ENCODE measurements at places on chromosomes 12 and 14.

- DNase-seq, result no peak
Observed at GRCh38 chr12:6701078-6701768, 608 bp upstream of the PIANP start.

DNA sequence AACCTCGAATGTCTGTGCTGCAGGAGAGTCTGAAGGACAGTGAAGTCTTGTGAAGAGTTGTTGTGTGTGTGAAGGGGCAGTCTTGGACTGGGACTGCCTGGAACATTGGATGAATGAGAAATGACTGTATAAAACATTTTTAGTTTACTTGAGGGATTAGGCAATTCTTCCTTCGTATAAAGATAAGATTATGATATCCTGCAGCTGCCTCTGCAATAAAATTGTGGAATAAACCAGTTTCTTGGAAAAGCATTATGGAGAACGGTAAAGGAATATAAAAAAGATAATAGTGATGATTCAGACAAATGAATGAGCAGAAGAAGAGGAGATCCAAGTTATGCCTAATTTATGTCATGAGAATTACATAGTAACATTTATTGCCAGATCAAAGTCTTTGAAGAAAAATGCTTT lies 30.9 kb upstream of the LUM start:
- no peak for DNase-seq

GRCh38 chr12:117447665-117448366 lies 86.4 kb upstream of the NOS1 start:
- no peak for DNase-seq

DNA sequence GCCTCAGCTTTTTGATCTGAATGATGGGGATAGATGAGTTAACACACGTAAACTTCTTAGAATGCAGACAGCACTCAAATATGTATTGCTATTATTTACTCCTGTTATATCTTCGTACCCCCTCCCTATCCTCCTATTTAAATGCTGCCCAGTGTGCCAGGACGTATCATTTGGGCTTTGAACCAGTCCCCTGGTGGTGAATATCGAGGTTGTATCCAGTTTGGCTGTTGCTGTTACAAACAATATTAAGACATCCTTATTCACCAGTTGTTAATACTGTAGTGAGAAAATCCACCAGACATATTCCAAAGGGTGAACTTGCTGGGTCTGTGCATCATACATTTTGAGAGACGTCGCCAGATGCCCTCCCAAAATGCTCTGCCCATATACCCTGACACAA lies 51.5 kb upstream of the FOXN3 start:
- no peak for DNase-seq

DNA sequence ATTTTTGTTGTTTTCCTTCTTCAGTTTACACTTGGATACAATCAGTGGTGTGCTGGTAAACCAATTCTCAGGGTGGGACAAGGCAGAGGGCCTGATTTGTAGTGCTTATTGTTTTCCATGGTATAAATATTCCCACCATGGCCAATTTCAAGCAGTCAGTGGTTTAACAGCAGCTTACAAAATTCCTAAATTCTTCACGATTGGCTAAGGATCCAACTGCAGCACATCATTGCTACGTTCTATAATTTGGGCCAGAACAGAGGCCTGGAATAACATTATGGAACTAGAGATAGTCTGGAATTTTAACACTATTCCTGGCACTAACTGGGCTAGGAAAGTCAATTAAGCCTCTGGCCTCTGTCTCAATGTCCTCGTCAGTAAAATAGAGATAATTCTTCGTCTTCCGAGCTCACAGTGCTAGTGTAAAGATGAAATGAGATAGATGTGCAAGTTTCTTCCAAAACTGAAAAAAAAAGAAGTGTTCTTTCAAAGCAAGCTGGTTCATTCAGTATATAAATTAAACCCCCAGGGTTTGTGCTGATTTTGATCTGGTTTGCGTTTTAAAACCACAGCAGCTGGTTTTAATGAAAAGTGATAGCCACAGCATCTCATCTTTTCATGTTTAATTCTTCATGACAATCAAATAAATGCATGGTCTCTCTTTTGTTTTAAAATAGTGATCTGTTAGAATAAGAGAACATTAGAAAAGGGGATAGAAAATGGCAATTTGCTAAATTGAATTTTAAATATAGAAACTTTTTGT lies 104.1 kb downstream of the EPS8 start:
- no peak for DNase-seq

GRCh38 chr12:6533923-6534694 lies at the start of gene GAPDH:
Gene GAPDH (plus strand): TSS chr12:6534517. CDS start chr12:6534833, 316 bp downstream.
- peak; percentile 94 for DNase-seq

DNA sequence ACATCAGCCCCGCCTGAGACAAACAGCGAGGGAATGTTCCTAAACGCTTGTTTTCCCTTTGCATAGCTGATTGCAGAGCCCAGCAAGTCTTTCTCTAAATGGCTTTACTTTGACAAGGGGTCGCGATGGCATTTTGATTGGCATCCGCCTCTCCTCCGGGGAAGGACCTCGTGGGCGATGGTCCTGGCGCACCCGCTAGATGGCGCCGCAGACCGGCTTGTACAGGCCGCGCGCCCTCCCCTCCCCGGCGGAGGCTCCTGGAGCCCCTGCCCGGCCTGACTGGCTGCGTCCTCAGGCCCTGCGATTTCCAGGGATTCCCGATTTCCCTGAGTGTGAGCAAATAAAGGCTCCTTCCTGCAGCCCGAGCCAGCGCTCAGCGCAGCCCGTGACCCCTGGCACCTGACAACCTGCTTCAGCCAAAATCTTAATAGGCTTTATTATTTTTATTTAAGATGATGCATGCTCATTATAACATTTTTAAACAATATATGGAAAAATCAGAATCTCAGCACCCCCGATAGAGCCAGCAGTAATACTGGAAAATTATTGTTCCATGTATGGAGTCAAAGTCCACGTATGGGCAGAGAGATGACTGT lies 468.3 kb downstream of the AACS start:
- no peak for DNase-seq

DNA sequence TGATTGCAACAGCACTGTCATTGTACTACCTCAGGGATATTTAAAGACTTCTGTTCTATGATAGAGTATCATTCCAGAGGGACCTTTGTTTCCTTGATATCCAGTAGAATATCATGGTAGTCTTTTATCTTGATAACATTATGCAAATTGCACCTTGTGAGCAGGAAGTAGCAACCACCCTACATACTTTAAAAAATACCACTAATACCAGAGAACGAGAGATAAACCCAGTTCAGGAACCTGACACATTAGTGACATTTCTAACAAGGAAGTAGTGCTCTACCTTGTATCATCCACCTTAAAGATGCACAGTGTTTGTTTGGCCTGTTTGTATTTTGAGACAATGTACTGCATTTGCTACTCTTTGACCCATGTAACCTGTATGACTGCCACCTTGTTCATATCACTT lies 8.8 kb upstream of the MAP4K5 start:
- no peak for DNase-seq

DNA sequence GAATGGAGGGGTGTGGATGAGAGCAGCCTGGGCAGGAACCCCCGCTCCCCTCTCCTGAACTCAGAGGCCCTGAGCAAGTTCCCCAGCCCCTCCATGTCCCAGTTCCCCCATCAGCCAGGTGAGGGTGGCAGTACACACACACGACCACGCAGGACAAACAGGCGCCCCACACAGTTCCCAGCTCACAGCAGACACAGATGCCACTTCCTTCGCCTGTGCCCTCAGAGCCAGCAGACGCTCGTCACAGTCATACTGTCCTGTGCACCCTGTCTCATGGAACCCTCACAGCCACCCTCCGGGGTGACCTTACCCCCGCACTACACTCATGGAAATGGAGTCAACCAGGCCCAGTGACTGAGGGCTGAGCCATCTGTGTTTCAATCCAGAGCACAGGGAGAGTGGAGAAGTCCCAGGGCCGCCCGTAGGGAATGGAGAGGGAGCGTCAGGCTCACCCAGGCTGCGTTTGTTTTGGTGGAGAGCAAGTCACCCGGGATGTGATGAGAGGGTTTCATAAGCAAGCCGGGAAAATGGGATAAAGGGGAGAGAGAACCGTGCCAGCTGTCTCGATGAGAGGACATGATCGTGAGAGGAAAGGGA lies 47.5 kb upstream of the DYNC1H1 start:
- DNase-seq, result no peak

GRCh38 chr12:52341066-52341580 lies 19.9 kb upstream of the KRT83 start:
- DNase-seq, result no peak

- DNase-seq, result no peak
Observed at GRCh38 chr12:52216100-52216499, 16.9 kb upstream of the KRT7 start.

DNA sequence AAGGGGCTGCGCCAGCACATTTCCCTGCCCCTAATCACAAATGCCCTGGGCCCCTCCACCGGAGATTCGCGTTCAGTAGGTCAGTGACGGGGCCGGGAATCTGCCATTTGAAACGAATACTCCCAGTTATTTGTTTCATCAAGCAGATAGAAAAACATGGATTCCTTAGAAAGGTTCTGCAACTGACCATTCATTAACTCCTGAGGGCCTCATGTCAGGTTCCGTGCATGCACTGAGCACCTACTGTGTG lies 25.6 kb upstream of the UBC start:
- DNase-seq, result no peak

GRCh38 chr12:27653661-27654060 lies 42.6 kb upstream of the REP15 start:
- no peak for DNase-seq

GRCh38 chr12:108043286-108043685 lies 85.8 kb upstream of the WSCD2 start:
- no peak for DNase-seq

- no peak for DNase-seq
Observed at GRCh38 chr12:89977405-89978085, 268.9 kb upstream of the ATP2B1 start.

DNA sequence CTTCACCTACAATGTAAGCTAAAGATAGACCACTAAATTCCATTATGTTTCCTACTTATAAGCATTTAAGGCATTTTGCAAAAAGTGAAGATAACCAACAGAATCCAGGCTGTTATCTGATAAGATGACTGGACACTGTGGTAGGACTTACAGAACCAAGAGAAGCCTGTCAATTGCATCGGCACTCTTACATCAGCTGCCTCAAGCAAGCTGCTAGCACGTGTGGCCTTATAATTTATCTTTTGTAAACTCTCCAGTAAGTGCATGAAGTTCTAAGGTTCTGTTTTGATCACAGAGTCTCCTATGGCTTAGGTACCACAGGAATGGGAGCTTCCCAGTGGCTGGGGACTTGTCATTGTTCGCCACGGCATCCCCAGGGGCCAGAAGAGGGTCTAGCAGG lies 88.7 kb downstream of the TRAFD1 start:
- no peak for DNase-seq

GRCh38 chr12:94032368-94032767 lies 116.0 kb upstream of the PLXNC1 start:
- DNase-seq, result no peak

DNA sequence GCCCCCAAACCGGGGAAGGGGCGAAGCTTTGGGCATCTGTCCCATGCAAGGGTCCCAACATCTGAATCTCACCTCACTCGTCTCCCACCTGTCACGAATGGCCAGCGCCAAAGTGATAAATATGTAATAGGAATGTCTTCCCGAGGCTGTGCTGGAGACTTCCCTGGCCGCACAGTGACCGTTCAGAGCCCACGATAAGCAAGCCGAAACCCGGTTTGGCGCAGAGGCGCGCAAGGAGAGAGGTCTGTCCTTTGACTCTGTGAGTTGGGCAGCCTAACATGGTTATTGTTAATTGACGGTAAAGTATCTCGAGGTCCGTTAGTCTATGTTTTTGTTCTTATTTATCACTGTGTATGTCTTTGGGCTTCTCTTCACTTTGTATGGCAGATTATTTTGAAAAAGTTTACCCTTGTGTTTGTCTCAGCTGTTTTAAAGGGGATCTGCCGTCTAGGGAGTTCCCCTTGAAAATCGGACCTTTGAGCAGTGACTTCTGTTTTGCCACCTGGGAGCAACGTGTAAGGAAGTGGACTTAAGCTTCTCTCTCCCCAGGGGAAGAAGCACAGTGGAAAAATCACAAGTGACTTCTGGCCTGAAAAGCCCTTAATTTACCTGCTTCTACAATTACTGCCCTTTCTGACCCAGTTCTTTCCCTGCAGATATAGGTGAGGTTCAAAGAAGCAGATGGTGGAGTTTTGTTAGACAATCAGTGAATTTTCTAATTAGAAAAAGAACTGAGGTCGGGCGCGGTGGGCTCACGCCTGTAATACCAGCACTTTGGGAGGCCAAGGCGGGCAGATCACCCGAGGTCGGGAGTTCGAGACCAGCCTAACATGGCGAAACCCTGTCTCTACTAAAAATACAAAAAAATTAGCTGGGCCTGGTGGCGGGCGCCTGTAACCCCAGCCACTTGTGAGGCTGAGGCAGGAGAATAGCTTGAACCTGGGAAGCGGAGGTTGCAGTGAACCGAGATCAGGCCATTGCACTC lies 1.1 kb upstream of the TM9SF1 start:
- no peak for DNase-seq

DNA sequence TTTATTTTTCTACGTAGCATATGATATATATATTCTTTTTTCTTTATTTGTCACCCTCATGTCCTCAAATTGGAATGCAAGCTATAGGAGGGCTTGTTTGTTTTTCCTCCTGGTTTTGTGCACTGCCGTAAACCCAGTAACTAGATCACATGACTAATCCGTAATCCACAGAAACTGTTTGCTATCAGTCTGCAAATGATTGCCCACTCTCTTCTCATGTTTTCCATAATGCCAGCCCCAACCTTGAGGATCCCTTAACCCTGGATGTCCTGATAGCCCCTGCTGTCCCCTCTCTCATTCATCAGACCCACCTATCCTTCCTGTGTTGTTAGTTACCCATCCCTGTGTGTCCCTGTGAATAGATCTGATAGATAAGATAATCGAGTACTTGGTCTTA lies 94.0 kb downstream of the TSPAN9 start:
- DNase-seq, result no peak

DNA sequence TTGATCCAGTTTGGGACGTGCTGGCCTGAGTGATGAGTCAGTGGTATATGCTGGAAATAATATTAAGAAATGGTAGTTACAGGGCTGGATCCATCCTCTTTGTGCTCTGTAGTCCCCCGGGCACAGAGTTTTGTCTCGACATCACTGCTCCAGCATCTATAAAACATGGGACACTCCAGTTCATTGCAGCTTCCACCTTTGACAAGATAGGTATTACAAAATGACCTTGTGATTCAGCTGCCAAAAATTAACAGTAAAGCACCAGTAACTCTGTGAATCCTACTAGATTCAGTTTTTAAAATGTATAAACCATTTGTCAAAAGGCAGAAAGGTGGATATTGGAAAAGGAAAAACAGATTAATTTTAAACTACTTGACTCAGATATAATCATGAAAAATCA lies 14.6 kb upstream of the GNG2 start:
- no peak for DNase-seq

- no peak for DNase-seq
Observed at GRCh38 chr14:99564256-99564925, 39.6 kb downstream of the CCDC85C start.

DNA sequence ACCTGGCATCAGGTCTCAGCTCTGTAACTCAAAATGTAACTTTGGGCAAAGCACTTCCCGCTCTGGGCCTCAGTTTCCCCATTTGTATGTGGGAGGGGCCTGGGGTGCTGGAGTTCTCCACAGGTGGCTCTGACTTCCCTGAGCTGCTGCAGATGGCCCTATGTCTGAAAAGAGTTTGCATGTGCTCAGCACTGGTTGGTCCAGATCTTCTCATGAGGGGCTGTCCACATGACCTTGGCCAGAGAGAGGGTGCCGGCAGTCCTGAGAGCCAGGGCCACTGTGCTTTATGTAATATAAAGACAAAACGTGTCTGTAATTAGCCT lies 7.2 kb upstream of the CACNA2D4 start:
- no peak for DNase-seq

- DNase-seq, result no peak
Observed at GRCh38 chr14:29352706-29353080, 575.0 kb downstream of the PRKD1 start.

Data from GOT3 (cell line).